ENCODE measurements at places on chromosomes 1 and 21. TPM values are rescaled to one million over a fixed set of nuclear protein-coding genes. Genes with fewer than 3 reads are reported as not detected.
A peak's percentile ranks its signal among the peaks of the same experiment; 100 is the strongest.

The FLVCR1 gene
- total RNA-seq, result 5.5 TPM

The FCRL5 gene
- not detected for total RNA-seq

GRCh38 chr1:241470908-241471590, 48.5 kb downstream of the FH start:
- H3K27me3 ChIP-seq, result no peaks in the 10 kb centered on the region
- H3K4me1 ChIP-seq, result no peaks in the 10 kb centered on the region
- H3K27ac ChIP-seq, result no peak overlapping the region
- no peak overlapping the region for H3K4me3 ChIP-seq

- H3K4me1 ChIP-seq, result no peaks in the 10 kb centered on the region
- no peak for DNase-seq
- H3K4me3 ChIP-seq, result no peak overlapping the region
- H3K27me3 ChIP-seq, result peaks cover 25% of the 10 kb centered on the region
- H3K36me3 ChIP-seq, result no peaks in the 10 kb centered on the region
- H3K27ac ChIP-seq, result no peak overlapping the region
Measured at GRCh38 chr1:7753641-7754040, 17.5 kb upstream of the VAMP3 start.

DNA sequence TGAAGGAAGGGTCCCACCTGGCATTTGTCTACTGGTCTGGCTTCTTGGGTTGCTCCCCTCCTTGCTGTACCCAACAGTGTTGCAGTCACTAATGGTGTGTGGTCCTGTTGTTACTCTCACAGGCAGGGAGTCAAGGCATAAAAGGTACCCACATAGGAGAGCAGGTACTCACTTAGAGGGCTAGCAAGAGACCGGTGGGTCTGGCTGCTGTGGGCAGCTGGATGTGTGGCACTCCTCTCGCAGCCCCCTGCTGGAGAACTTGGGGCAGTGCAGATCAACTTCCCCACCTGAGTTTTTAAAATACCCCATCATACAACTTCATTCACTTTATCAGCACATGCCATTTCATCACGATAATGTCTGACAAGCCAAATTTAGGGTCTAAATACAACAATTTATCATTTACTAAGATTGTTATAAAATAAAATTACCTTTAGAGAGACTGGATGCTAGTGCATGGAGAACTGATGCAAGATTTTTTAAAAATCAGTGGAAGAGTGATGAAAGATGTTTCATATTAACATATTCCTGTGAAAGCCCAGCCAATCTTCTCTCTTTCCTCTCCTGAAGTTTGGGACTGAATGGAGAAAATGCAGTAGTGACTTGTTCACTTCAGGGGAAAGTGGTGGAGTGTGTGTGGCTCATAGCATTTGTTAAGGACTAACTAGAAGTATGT, 42.8 kb downstream of the ACP6 start:
- no peak overlapping the region for H3K4me3 ChIP-seq
- H3K4me1 ChIP-seq, result no peaks in the 10 kb centered on the region
- no peaks in the 10 kb centered on the region for H3K27me3 ChIP-seq

DNA sequence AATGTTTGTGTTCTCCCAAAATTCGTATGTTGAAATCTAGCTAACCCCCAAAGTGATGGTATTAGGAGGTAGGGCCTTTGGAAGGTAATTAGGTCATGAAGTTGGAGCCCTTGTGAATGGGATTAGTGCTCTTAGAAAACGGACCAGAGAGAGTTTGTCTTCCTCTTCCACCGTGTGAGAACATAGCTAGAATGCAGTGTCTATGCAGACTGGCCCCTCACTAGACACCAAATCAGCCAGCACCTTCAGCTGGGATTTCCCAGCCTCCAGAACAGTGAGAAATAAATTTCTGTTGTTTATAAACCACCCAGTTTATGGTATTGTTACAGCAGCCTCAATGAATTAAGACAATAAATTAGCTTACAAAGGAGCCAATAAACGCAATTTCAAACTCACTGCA, 58.0 kb downstream of the KIAA0319L start:
- H3K4me1 ChIP-seq, result no peaks in the 10 kb centered on the region
- H3K36me3 ChIP-seq, result no peaks in the 10 kb centered on the region
- no peak for DNase-seq
- H3K27ac ChIP-seq, result no peak overlapping the region
- H3K27me3 ChIP-seq, result no peaks in the 10 kb centered on the region
- no peak overlapping the region for H3K4me3 ChIP-seq

- no peak for DNase-seq
- H3K27ac ChIP-seq, result 0 out of 2 replicates have a peak overlapping the region, but pooled peaks have one; percentile 4
- H3K36me3 ChIP-seq, result no peaks in the 10 kb centered on the region
- H3K27me3 ChIP-seq, result no peaks in the 10 kb centered on the region
Measured at GRCh38 chr1:67759692-67760029, 73.6 kb downstream of the GNG12 start.

DNA sequence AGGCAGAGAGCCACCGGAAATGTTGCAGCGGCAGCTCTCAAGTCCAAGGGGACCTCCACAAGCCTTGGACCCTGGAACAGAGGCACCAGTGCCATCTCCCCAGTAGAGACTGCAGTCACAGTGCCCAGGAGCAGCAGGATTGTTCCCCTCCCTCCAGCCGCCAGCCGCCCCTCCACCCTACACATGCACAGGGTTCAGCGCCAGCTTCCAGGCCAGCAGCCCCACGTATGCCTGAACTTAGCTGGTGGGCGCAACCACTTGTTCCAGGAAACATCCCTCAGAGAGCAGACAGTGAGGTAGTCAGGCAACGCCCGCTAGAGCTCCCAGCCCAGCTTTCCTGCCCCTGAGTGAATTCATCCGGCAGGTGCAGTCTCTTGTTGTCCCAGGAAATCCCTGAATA, 1098.1 kb upstream of the NCAM2 start:
- H3K4me3 ChIP-seq, result no peak overlapping the region
- DNase-seq, result no peak
- H3K27me3 ChIP-seq, result no peaks in the 10 kb centered on the region
- no peaks in the 10 kb centered on the region for H3K4me1 ChIP-seq
- H3K27ac ChIP-seq, result no peak overlapping the region
- no peaks in the 10 kb centered on the region for H3K36me3 ChIP-seq

All from PC-9 (cell line).